Central memory CD8-positive, alpha-beta T cell (primary cell): ENCODE measurements at places on chromosomes 1 and 21.

DNA sequence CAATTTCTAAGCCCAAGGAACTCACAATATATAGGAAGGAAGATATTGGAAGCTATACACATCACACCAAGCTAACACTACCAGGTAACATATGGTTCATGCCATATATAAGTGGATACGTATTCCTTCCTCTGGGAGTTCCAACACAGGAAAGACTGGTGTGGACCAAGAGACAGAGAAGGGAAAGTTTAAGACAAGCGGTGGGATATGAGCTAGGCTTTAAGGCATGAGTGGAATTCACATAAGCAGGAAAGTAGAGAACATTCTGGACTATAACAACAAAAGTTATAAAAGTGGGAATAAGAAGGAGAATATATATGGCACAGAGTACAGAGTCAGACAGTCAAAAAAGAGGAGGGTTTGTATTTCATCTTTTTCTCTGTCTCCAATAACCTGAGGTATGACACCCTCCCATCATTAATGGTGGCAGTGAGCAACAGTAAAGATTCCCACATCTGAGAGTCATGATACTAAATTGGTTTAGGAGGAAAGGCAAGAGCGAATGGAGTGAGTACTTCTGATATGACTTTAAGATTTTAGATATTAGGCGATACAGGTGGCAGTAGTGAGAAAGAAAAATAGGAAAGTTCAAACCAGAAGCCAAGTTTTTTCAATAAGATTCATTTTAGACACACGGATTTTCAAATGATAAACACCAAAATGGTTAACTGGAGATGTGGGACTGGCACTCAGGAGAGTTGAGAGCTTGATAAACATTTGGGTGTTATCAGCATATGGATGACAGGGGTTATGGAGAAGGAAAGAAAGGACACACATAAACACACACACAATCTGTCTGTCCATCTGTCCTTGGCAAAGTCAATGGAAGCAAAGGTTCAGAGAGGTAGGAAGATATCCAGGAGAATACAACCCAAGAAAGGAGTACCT lies 87.4 kb upstream of the TTC39A start:
- H3K27me3 ChIP-seq = no peaks in the 10 kb centered on the region
- H3K27ac ChIP-seq = peak overlapping the region; percentile 5
- H3K4me3 ChIP-seq = no peak overlapping the region
- H3K4me1 ChIP-seq = peaks cover 43% of the 10 kb centered on the region
- peaks cover 24% of the 10 kb centered on the region for H3K36me3 ChIP-seq
- DNase-seq = no peak

- DNase-seq = no peak
- H3K4me1 ChIP-seq = peaks cover 8% of the 10 kb centered on the region
- H3K36me3 ChIP-seq = peaks cover 1% of the 10 kb centered on the region
- no peak within 1 kb of the TSS for H3K4me3 ChIP-seq
Observed at GRCh38 chr1:158830904-158831507, at the start of gene MNDA. Gene MNDA, plus strand, starts transcription at chr1:158831351. Its CDS starts 10,803 bp downstream, at chr1:158842154.

DNA sequence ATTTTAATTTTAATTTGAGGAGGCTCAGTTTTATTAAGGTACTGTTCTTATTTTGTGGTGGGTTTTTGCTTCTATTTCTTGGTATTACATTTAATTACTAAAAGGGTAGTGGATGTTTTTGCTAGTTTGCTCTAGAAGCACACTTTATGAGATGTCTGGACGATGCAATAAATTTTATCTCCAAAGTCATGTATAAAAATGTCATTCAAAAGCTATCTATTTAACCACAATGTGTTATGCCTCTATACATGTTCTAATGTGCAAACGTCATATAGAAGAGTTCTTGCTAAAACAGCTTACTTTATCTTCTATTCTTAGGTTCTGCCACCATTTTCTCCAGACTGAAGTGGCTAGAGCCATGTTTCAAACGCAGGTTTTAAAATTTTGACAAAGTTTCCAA lies 12.9 kb upstream of the MPC2 start:
- no peaks in the 10 kb centered on the region for H3K27me3 ChIP-seq
- peaks cover 17% of the 10 kb centered on the region for H3K36me3 ChIP-seq
- H3K4me1 ChIP-seq = peaks cover 36% of the 10 kb centered on the region
- no peak overlapping the region for H3K4me3 ChIP-seq
- no peak overlapping the region for H3K27ac ChIP-seq

DNA sequence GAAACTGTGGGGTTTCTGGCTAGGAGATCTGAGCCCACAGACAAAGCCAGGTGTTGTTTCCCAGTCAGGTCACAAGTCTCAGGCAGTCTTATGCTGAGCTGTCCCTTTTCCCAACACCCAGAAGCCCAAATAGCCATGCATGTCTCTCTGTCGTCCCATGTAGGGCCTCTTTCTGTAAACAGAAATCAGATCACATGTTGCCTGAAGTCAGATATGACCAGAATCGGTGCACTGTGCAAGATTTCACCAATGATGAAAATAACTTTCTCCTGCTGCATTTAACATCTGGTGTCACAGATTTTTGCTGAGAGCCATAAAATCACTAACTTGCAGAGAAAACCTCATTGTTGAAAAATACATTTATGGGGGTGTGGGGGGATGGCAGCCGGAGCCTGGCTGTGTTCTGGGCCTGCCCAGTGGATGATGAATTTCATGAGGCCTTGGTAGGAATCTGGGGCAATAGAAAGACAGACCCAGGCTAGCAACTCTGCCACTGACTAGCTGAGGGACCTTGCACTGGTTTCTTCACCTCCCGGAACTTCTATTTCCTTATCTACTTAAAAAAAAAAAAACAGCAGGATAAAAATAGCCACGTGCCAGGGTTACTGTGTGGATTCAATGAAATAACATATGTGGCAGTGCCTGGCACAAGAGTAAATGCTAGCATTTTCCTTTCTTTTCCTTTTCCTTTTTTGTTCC lies 158.8 kb upstream of the NFIA start:
- H3K4me3 ChIP-seq = no peak overlapping the region
- DNase-seq = no peak
- H3K27ac ChIP-seq = no peak overlapping the region
- H3K4me1 ChIP-seq = no peaks in the 10 kb centered on the region
- H3K36me3 ChIP-seq = no peaks in the 10 kb centered on the region
- no peaks in the 10 kb centered on the region for H3K27me3 ChIP-seq

- H3K4me3 ChIP-seq = no peak overlapping the region
- H3K36me3 ChIP-seq = no peaks in the 10 kb centered on the region
- no peaks in the 10 kb centered on the region for H3K4me1 ChIP-seq
- no peak overlapping the region for H3K27ac ChIP-seq
Observed at GRCh38 chr1:76961181-76961819, 94.0 kb downstream of the ST6GALNAC5 start.
